ENCODE measurements at places on chromosomes 5 and 9.
A peak's percentile ranks its signal among the peaks of the same experiment; 100 is the strongest.

DNA sequence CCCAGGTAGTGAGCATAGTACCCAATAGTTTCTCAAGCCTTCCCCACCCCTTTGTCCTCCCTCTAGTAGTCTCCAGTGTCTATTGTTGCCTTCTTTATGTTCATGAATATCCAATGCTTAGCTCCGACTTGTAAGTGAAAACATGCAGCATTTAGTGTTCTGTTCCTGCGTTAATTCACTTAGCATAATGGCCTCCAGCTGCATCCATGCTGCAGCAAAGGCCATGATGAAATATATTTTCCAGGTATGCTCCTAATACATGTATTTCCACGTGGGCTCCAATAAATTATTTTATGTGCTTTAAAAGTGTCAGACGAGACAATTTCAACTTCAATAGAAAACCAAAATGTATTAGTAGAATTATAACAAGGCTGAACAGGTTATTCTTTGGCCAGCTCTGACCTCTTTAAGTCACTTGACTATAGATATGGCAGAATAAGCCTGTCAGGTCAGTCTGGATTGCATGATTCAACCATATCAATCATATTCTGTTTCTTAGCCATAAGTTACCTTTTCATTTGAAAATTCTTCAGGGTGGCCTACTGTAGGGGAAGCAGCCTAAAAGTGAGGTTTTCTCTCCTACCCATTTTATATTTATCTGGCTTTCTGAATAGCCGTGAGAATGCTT lies 2291.6 kb upstream of the WWC1 start:
- no peak for DNase-seq

GRCh38 chr9:69279084-69279731 lies 45.8 kb upstream of the ENTREP1 start:
- no peak for DNase-seq

DNA sequence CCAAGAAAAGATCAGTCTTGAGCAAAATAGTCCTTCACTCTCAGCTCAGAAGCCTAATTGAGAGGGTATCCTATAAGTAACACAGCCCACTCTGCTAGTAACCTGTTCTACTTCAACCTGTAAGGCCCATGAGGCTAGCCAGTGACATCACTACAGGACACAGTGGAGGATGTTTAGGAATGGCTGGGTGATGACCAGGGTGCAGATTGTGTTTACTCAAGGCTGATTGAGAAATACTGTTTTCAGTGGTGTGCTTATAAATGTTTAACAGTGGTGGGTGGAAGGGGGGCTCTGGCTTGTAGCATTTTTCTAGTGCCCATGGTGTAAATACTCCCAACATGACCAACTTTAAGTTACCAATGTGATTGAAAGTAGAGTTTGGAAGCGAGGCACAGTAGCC lies 159.8 kb upstream of the CCDC152 start:
- DNase-seq, result no peak

- DNase-seq, result no peak
Measured at GRCh38 chr9:93659837-93660177, 83.4 kb downstream of the PHF2 start.

- DNase-seq, result no peak
Measured at GRCh38 chr5:56262279-56262678, 29.1 kb upstream of the ANKRD55 start.

DNA sequence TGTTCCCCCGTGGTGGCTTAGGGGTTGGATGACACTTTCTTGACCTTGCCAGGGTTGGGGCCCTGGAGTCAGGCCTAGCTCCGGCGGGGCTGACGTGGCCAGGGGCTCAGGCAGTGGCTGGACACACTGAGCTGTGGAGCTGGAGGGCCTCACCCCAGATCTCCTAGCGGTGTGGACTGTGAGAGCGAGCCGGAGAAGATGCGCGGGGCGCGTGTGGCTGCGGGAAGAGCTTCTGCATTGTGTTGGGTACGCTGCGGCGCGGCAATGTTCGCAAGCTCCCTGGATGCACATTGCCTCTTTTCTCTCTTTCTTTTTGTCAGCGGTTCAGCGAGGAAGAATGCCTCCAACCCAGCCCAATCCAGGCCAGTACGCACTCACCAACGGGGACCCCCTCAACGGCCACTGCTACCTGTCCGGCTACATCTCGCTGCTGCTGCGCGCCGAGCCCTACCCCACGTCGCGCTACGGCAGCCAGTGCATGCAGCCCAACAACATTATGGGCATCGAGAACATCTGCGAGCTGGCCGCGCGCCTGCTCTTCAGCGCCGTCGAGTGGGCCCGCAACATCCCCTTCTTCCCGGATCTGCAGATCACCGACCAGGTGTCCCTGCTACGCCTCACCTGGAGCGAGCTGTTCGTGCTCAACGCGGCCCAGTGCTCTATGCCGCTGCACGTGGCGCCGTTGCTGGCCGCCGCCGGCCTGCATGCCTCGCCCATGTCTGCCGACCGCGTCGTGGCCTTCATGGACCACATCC lies 4.8 kb downstream of the NR2F1 start:
- no peak for DNase-seq

GRCh38 chr9:127283917-127284497 lies 19.4 kb downstream of the GARNL3 start:
- peak; percentile 59 for DNase-seq

GRCh38 chr5:54956922-54957321 lies 28.5 kb downstream of the ESM1 start:
- DNase-seq, result no peak

DNA sequence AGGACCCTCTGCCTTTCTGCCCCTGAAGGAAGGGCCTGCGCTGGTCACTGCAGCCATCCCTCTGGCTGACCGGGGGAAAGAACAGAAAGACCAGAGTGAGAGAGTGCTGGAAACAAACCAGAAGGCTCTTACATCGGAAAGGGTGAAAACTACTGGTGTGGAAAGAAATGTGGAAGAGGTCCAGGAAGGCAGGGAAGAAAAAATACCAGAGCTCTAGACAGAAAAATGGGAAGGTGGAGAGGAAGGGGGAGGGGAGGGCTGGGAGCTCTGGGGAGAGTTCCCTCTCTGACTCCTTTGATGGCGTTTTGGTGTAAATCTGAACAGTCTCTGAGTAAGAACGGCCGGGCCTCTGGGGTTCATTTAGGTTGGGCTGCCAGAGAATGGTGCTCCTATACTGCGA lies 47.7 kb downstream of the COL23A1 start:
- DNase-seq, result no peak

- peak; percentile 18 for DNase-seq
Measured at GRCh38 chr5:153818626-153819025, 220.1 kb downstream of the FAM114A2 start.

DNA sequence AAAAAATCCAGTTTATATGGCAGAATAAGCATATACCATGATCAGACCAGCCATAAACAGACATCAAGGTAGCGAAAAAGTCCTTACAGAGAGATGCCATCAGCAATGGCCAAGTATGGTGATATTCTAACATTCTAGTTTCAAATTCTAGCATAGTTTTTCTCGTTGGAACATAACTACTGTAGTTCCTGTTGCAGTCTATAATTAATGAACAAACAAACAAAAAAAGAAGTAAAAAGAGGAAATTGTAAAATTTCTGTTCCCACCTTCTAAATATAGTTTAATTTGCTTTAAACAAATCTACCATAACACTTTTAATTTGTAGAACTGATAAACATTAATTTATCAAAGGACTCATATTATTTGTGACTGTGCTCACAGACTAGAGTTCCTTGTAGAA lies 9.9 kb upstream of the CD180 start:
- DNase-seq, result no peak

DNA sequence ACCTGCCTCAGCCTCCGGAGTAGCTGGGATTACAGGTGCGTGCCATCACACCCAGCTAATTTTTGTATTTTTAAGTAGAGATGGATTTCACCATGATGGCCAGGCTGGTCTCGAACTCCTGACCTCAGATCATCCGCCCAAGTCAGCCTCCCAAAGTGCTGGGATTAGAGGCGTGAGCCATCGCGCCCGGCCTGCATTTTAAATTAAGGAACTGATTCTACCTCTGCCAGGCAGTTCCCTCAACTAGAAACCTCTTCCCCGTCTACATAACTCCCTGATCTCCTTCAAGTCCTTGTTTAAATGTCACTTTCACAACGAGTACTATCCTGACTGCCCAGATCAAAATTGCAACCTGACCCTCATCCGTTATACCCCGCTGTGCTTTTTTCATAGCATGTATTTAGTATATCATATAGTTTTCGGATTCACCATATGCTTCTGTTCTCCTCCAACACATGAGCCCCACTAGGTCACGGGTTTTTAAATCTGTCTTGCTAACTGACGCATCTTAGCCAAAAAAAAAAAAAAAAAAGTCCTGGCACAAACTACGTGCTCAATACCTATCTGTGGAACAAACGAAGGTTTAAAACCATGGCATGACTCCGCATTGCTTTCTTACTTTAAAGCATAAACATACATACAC lies 858 bp upstream of the SOWAHA start:
- no peak for DNase-seq

- DNase-seq, result no peak
Measured at GRCh38 chr5:33332804-33333203, 108.0 kb upstream of the TARS1 start.

- DNase-seq, result no peak
Measured at GRCh38 chr9:134338394-134339182, 12.3 kb downstream of the RXRA start.
